ENCODE measurements at places on chromosomes 7 and 10. TPM values are rescaled to one million over a fixed set of nuclear protein-coding genes. Genes with fewer than 3 reads are reported as not detected.

GRCh38 chr7:70616211-70616610 is 515.7 kb upstream of the GALNT17 start:
- DNase-seq = no peak

GRCh38 chr7:139451638-139452037 is 31.8 kb downstream of the KLRG2 start:
- DNase-seq = no peak

Gene SNX13
- polyA plus RNA-seq = 7.1 TPM

DNA sequence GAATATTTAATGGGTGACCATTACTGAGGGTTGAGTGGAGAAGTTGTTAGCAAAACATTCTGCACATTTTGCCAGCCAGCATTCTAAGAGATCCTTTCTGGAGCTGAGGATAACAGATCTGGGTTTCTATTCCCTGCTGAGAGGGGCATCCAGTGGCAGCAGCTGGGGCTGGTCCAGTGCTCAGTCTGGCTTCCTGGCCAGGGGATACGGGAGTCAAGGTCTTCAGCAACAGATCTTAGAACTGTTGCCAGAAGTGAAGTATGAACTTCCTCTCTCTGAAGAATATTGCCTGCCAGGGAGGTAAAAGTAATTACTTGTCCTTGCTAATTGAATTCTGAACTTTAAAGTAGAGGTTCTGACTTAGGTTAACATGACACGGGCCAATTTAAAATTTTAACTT is 568.4 kb downstream of the REEP3 start:
- no peak for DNase-seq

DNA sequence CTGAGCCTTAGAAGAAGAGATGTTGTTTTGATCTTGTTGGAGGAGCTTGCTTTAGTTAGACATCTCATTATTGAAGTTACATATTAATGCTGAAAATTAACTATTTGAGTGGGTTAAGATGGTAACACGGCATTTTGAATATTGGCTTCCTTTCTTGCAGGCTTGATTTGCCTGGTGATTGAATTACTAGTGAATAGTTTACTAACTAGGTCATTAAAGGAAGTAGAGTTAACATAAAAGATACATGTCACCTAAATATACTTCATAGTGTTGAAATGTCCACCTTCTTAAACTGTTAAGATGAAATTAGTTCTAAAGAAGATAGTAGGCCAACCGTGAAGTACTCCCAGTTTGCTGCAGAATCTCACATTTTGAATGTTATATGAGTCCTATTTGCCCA is 18.5 kb downstream of the MPLKIP start:
- no peak for DNase-seq

DNA sequence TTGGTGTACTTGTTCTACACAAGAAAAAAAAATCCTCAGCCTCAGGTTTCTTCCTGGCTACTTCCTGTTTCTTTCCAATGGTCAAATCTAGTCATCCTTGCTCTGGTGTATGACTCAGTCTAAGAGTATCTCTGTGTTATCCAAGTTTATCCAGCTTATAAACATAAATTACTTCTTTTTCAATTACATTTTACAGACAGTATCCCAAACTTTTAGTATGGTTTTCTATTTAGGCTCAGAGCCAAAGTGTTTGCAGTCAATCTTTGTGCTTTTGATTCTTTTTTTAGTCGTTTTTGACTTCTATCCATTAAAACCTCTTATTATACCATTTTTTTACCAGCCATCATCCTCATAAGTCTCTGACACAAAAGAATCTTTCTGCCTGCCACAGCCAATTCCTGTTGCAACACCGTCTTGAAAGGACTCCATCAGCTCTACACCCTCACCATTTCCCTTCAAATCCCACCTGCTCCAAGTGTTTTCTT is 294.6 kb downstream of the PTEN start:
- no peak for DNase-seq

- DNase-seq = no peak
Measured at GRCh38 chr10:841535-841934, 90.0 kb downstream of the LARP4B start.

DNA sequence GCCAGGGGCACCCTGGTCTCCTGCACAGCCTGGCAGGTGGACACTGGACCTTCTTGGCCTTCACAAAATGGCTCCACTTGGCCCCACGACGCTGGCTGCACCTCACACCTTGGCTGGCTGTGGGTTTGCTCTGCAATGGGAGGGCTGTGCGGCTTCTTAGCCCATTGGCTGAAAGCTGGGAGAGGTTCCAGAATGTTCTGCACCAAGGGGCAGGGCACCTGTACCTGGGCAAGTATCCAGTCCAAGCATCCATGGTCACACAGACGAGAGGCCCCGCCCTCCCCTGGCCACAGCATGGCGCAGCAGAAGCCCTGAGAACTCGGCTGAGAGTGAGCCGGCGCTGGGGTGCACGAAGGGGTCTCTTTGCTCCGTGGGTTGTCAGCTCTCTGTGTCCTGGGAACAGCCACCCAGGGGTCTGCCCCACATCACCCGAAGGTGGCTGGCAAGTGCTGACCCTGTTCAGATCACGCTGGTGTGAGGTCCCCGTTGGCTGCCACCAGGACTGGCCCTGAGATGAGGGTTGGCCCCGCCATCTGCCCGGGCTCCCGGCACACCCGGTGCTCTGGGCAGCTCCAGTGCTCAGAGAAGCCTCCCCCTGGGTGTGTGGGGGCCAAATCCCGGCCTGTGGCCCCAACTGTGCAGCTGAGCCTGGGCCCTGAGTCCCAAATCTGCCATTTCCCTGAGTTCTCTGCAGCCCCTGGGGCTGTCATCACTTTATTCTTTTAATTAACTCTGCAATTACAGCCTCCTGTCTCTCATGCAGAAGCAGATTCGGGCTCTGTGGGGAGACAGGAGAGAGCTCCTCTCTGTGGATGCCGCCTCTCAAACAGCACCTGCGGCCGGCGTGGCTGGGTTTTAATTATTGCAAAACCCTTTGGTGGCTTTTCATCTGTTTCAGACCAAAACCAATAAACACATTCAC is 19.4 kb upstream of the ADGRA1 start:
- DNase-seq = no peak

- no peak for DNase-seq
Measured at GRCh38 chr7:157876469-157877285, 539.9 kb downstream of the DNAJB6 start.

DNA sequence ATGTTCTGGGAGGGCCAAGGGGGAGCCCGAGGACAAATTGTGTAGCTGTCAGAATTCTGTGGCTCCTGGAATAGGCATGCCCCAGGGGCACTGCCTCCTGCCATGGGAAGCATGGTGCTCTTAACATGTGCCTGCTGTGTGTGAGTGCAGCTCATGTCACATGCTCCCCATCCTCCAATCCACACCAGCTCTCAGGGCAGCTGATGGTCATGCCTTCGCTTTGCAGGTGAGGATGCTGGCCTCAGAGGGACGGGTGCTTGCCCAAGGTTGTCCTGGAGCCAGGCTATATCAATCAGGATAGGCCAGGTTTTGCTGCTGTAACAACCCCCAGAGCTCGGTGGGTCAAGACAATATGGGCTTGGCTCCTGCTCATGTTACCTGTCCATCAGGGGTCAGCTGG is 303.4 kb downstream of the RPS24 start:
- no peak for DNase-seq

Gene PAOX
- polyA plus RNA-seq = 3.8 TPM

Gene C10orf53
- polyA plus RNA-seq = not detected

Gene GTPBP10
- 20.3 TPM for polyA plus RNA-seq

Gene LBX1
- polyA plus RNA-seq = not detected

DNA sequence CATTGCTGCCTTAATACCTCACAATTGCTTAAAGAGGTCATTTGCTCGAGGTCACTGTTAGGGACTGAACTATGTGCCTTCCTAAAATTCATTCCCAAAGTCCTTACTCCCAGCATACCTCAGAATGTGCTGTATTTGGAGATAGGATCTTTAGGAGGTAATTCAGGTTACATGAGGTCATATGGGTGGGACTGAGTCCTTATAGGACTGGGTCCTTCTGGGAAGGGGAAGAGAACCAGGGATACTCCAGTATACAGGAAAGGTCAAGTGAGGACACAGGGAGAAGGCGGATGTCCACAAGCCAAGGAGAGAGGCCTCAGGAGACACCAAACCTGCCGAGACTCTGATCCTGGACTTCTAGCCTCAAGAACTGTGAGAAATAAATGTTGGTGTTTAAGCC is 253.3 kb downstream of the PRPF18 start:
- DNase-seq = no peak

Gene AKR1C8
- 0.04 TPM for polyA plus RNA-seq

DNA sequence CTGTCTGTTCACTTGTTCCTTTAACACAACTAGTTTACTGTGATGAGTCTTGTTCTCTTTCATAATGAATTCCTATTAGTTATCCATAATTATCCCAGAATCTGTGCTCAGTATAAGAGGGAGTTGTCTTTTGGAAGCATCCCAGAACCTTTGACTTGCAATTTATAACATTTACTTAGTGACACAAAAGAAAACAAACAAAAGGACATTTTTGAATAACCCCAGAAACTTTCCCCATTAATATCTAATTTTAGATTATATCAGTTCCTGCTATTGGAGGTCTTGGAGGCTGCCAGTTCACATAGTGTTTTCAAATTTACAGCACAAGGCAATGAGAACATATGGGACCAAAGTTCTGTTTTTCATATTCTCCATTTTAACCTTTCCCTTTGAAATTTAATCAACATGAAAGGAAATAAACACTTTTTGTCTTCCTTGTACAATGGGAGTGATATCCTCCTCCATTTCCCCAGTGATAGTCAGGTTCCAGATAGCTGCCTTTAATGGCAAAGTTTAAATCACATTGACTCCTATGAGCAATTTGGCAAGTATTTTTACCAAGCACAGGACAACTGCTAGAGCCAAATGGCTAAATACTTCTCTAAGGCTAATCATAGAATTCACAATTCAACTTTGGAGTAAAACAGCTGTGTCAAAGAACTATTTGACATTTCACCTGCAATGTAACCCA is 37.1 kb upstream of the GNAT3 start:
- no peak for DNase-seq

DNA sequence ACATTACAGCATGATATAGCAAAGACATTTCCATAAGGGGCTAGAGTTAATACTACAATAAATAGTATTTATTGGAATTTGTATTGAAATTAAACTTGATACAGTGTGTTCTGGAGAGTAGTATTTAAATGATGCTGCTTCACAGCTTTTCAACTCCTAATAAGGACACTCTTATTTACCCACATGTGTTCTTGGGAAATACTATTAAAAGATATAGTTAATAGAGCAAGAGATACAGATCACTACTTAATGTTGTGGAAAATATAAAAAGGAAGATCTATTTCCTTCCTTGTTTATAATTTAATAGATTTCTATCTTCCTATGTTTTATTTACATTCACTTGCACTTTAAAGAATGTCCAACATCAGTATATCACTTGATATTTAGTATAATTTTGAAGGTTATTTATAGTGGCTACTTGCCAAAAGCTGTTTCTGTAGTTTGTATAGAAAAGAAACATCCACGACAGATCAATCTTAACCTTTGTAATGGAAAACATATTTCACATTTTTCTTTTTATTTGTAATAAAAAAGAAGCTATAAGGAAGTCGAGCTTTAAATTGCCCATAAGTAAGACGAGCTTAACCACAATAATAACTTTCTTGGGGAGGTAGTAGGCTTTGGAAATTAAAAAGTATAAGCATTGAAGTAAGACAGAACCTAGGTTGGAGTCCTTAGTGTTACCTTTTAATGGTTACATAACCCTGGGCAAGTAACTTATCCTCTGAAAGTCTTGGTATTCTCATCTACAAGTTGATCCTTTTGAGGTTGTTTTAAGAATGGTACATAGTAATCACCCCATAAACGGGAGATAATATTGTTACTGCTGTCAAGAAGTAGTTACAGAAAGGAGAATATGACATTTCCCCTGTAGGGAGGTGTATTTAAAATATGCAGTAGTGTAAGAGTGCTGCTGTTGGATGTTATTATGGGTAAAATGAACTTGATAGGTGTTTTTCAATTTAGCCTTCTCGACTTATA is 32.8 kb downstream of the CPED1 start:
- DNase-seq = no peak

Data from heart right ventricle (tissue), 16 donors.